H7 (cell line): ENCODE measurements at places on chromosomes 2 and 18. TPM values are rescaled to one million over a fixed set of nuclear protein-coding genes. Genes with fewer than 3 reads are reported as not detected.
A peak's percentile ranks its signal among the peaks of the same experiment; 100 is the strongest.

The TBR1 gene
- under 0.01 and 0.37 TPM in 2 replicates for total RNA-seq

The SDC1 gene
- total RNA-seq: 27.2 and 38.5 TPM in 2 replicates

The SULT1C2 gene
- 1.4 TPM in 2 replicates for total RNA-seq

The FRZB gene
- total RNA-seq: 0.15 and 1.5 TPM in 2 replicates

DNA sequence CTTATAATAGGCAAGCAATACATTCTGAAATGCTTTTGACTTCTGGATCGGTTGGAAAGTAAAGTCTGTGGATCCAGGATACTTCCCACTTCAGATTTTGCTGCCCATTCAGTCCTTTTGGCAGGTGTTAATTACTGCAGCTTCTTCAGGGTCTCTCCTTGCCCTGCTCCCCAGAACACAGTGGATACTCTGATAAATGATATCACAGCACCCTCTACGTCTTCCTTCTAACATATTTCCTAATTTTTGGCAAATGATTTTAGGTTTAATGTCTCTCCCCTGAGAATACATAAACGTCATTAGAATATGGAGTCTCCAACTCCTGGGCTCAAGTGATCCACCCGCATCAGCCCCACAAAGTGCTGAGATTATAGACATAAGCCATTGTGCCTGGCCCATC, 249.8 kb downstream of the NYAP2 start:
- no peak for DNase-seq

DNA sequence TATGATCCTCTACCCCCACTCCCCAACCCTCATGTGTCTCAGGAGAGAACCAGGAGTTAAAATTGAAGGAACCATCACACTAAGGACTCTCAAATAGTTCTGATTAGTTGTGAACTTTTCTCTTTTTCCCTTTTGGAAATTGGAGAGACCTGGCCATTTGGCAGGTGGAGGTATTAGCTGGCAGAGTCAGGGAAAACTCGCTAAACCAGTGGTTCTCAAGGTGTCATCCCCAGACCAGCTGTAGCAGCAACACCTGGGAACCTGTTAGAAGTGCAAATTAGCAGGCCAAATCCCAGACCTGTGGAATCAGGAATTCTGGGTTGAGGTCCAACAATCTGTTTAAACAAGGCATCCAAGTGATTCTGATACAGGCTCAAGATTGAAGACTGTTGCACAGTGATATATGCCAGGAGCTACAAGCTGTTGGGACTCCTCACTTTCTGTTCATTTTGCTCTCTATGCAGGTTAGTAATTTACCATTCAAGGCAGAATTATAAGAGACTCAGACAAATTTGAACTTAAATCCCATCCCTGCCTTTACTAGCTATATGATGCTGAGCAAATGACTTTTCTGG, 2.8 kb upstream of the TMEM131 start:
- DNase-seq: no peak

DNA sequence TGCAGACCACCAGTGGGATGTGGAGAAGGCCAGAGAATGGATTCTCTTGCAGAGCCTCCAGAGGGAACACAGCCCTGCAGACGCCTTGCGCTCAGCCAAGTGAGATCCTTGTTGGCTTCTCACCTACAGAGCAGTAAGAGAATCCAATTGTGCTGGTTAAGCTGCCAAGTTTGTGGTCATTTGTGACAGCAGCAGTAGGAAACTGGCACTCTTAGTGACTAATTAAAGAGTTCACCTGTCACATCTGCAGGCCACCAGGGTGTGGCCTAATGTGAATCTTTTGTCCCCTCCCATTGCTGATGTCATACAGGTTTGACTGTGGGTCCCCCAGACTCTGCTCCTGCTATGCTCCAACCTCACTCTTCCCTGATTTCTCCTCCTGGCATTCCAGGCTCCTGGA, 235.9 kb downstream of the TFCP2L1 start:
- DNase-seq: peak; percentile 33

DNA sequence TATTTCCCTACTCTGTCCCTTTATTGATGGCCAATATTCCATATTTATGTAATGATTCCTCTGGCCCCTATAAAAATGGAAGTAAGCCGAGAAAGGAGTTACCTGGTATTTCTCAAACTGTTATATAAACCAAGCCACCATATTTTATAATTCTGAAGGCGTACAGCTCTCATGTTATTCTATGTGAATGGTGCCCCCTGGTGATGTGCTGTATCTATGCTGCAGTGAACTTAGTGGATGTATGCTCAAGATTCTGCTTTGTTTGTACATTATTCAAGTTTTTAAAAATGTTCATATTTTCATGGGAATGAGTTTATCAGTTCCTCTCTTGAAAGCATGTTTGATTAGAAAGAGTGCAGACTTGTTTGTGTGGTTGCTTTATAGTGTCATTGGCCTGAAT, 194.5 kb upstream of the LRRTM1 start:
- no peak for DNase-seq

- DNase-seq: no peak
Observed at GRCh38 chr2:208370881-208371633, 35.5 kb upstream of the PTH2R start.
